ENCODE measurements at places on chromosomes 4 and X.

DNA sequence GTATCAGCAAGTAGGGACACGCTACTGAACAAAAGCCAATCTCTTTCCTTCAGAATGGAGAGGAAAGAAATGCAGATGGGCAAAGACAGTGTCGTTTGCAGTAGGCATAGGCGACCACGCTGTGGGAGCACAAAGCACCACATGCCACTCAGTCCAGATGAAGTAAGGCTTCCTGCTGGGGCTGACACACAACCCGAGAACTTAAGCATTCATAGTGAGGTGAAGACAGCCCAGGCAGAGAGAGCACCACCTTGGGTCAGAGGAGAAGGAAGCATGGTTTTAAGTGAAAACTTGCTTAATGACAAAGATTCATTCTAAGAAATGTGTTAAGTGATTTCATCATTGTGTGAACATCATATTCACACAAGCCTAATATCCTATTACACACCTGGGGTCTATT, 238.8 kb downstream of the MGST2 start:
- DNase-seq, result no peak

- DNase-seq, result no peak
Observed at GRCh38 chr4:149933883-149934282, 118.2 kb upstream of the IQCM start.

DNA sequence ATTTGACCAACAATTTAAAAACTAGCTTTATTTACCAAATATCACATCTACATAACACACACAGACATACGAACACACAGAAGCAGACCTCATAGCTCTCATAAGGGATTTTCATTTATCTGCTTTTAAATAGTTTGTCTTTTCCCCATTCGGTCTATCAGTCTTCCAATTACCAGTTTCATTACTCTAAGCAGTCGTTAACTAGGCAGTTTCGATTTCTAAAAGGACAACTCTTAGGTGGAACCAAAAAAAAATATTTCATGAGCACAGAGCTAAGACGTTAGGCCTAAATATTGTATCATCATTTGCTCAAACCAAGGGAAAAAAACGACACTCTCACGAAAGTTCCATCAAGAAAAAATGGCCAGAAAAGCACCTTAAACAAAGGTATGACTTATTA, 228.4 kb downstream of the SPANXN1 start:
- no peak for DNase-seq

DNA sequence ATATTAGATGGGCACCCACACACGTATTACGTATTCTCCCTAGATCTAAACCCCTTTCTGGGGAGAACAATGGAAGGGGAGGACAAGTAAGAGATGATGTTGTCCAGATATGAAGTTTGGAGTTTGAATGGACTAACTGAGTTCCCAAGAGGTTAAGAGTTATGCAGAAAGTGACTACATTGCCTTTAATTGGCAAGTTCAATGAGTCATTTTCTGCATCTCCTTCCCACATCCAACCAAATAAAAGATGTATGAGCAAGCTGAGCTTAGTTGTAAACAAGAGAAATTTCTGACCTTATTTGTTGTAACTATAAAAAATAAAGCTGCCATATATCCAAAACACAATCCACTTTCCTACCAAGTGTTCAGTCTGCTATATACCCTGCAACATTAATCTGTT, 50.5 kb downstream of the TIGD2 start:
- DNase-seq, result no peak

DNA sequence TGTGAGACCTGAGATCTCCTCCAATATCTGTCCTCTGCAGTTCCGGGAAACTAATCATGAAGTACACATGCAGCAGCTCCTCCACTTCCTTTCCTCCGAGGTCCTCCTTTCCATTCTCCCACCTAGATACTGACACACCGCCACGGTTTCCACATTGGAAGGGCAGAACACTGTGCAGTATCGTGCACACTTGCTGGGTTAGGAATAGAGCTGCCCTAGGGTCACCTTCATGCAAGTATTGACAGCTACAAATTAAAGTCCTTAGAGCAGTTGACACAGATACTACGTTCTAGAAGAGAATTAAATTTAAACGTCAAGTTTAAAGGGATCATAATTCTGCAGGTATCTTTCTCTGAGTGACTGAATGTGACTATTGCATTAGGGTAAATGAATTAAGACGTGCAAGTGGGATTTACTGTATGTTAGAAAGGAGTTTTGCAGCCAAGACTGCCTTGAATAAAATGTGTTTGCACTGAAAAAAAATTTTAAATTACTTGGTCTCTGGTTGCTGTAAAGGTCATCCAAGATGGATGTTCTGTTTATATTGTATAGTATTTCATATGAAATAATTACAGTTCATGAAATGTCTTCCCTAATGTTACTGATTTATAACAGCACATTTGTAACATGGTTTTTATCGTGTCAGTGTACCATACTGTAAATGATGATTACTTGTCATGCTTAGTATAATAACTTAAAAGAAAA, 117.7 kb downstream of the STOX2 start:
- no peak for DNase-seq

DNA sequence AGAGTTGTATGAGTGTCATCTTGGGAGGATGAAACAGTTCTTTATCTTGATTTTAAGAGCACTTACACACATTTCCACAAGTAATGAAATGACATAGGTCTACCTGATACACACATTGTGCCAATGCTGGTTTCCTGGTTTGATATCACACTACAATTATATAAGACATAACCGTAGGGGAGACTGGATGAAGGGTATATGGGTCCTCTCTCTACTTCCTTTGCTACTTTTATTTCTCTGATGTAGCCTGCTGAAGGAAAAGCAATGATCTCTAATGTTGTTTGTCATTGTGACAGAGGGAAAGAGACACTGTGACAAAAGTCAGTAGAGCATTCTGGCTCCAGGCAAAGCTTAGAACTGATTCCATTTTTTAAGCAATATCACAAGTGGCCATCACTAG, 238.0 kb downstream of the PDGFC start:
- no peak for DNase-seq

DNA sequence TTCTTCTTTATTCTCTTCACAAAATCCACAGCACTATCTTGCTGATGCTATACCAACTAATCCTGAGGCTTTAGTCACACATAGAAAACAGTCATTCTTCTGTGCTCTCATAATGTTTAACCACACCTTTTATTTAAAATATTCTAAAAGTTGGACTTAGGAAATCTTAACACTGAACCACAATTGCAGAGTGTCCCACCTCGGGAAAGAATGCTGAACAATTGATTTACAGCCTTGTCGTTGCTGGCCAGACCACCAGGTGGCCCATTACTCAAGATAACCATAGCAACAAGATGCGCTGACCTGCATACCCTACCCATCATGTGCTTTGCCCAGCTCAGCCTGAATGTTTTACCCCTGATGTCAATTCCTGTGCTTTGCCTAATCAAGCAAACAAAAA, 100.8 kb downstream of the ARSJ start:
- DNase-seq, result no peak

- DNase-seq, result no peak
Observed at GRCh38 chrX:136192839-136193414, 45.6 kb downstream of the FHL1 start.

- DNase-seq, result no peak
Observed at GRCh38 chrX:8141896-8142295, 29.2 kb downstream of the VCX2 start.

DNA sequence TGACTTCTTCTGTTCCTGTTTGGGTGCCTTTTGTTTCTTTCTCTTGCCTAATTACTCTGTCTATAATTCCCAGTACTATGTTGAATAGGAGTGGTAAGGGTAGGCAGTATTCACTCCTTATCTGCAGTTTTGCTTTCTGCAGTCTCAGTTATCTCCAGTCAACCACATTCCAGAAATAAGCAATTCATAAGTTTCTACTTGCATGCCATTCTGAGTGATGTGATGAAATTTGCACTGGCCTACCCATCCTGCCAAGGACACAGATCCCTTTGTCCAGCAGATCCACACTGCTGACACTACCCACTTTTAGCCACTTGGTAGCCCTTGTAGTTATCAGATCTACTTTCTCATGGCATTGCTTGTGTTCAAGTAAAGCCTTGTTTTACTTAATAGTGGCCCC, 971.6 kb upstream of the INTU start:
- no peak for DNase-seq

- no peak for DNase-seq
Observed at GRCh38 chrX:13827298-13828090, 10.6 kb upstream of the GPM6B start.

- DNase-seq, result no peak
Observed at GRCh38 chrX:41137589-41137988, 52.3 kb downstream of the USP9X start.

GRCh38 chr4:158811704-158812103, 42.9 kb downstream of the FNIP2 start:
- DNase-seq, result no peak

DNA sequence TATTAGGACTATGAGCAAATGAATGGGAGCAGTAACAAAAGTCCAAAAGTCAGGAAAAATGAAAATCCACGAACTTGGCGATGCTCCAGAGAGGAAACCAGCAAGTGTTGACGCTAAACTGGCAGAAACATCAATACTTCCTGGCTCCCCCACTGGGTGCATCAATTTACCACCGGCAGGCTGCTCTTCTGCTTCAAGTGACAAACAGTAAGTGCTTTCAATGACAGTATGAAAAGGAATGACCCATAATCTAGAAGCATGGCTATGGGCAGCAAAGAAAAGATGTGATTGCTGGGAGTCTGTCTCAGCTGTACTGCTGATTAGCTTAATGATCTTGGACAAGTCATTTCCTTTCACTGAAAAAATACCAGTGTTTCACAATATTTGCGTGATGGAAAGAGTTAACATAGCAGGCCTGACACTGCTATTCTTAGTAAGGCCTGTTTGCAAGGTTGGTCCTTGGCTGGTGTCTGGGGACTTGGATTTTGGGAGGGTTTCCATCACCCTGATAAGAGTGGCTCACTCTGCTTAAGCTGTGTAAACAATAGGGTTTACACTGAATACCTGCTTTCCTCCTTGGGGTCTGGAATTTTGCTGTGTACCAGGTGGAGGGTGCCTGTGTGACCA, 8.7 kb downstream of the ATP11C start:
- DNase-seq, result no peak

DNA sequence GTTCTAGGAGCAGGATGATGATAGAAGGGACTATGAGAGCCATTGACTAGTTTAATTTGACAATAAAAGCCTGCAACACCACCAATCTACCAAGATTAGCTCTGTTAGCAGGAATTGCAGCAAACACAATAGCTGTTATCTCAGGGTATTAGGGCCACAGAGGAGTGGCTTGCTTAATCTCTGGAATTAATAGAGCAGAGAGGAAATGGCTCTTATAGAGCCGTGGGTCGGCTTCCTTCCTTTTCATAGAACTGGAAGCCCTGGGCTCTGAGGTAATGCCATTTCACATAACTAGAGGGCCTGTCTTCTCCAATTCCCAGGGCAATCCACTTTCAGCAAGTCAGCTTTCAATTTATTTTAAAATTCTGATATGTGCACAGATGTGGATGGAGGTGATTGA, 83.0 kb downstream of the MAMLD1 start:
- no peak for DNase-seq

GRCh38 chrX:54921427-54922021, 900 bp downstream of the TRO start:
- peak; percentile 8 for DNase-seq

- DNase-seq, result no peak
Observed at GRCh38 chr4:16111533-16111932, 27.7 kb upstream of the PROM1 start.

DNA sequence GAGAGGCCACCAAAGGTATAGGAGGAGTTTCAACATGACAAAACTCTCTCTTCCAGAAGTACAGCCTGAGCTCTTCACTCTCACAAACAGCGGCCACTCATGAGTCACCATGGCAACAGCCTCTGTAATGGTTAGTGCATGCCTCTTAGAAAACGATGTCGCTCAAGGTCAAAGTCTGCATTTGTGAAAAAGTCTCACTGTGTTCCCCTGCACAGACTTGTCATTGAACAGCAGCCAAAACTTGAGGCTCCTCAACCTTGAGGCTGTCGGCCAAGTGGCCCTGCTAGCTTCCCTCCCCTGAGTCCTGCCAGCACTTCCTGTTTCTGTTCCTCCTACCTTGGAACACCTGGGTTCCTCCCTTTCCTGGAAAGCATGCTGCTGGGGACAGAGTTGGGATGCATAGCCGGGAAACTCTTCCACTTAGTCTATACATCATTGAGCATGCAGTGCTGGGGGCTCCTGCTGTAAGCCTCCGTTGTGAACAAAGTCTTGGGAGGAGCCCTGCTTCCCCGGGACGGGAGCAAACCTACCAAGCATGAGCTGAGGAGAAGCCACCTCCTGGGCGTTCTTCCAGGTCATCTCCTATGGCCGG, 66.6 kb downstream of the ING2 start:
- DNase-seq, result peak; percentile 17

- no peak for DNase-seq
Observed at GRCh38 chr4:24551492-24552289, 32.7 kb downstream of the DHX15 start.

DNA sequence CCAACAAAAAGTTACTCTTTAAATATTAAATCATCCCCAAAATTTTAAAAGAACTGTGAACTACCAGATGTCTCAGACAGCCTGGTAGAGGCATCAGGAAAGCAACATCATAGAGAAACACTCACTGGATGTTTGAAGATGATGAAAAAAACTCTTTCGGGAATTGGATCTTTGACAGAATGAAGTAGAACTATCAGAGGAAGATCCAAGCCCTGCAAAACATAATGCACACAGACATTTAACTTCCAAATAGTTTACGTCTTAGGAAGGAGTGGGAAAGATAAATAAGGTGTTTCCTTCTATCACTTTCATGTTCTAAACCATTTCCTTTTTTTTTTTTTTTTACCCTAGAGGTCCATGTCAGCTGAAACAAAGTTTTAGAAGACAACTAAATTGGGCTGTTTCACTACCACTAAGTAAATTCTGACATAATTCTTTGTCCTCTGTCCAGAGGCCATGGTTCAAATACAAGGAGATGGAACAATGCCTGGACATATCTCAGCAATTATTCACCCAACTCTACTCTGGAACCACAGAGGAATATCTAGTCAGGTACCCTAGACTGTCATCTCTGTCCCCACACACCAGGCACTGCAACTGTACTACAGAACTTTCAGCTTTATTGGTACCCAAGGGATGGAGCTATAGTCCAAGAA, 217.7 kb upstream of the INTU start:
- DNase-seq, result no peak

DNA sequence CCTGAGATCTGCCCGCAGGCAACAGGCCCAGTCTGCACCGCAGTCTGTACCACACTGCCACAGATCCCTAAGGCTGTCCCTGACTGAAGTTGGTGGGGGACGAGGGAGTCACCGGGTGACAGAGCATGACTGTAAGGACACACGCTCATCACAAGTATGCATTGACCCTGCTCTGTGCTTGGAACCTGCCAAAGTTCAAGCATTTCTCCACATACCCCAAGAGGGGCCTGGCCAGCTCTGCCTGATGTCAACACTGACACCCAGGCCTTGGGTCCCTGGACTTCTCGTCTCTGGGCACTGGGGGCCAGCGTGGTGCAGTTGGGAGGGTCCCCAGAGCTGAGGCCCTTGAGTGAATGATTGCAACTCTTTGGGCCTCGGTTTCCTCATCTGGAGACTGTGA, 7.9 kb downstream of the BLOC1S4 start:
- DNase-seq, result no peak

GRCh38 chr4:139858436-139859205, 193.0 kb downstream of the MGST2 start:
- DNase-seq, result no peak

- DNase-seq, result no peak
Observed at GRCh38 chrX:112835019-112835418, 5.6 kb downstream of the AMOT start.

- DNase-seq, result no peak
Observed at GRCh38 chr4:100486496-100486895, 31.3 kb downstream of the EMCN start.
